Inflammatory macrophage treated with lipopolysaccharide for 4 hours (primary cell): ENCODE measurements at places on chromosomes 7 and 10.

DNA sequence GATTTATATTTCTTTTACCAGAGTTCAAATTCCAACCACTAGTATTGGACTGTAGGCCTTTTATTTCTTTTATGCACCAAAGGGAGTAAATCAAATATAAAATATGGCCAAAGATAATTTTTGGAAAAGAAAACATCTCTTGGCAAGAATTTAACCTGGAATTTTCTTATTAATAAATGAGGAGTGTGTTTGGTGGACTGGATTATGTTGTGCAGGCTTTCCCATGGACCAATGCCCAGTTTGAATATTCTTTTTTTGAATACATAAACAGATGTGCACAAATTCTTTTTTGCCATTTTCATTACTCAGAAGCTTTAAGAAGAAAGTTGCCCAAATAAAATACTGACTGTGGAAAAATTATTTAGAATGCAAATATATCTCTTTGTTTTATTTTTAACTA is 22.1 kb upstream of the PRKG1 start:
- DNase-seq = no peak

DNA sequence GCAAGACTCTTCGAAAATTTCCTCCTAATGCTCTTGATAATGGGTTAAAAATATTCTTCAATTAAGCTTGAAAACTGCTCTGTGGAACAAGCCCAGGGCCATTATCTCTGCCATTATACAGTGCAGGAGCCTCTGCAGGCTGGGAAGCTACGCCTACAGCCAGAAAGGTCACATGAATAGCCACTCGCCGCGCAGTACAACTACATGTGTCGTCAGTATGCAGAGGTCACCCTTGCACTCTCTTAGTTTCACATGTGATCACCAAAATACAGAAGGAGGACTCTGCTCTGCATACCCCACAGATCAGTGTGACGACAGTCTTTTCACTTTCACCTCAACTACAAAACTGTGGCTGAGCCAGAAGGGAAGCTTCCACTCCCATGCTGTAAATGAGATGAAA is 141.8 kb upstream of the C1QL3 start:
- DNase-seq = no peak

GRCh38 chr10:42149027-42149700 is 489.2 kb downstream of the ZNF33B start:
- DNase-seq = no peak

DNA sequence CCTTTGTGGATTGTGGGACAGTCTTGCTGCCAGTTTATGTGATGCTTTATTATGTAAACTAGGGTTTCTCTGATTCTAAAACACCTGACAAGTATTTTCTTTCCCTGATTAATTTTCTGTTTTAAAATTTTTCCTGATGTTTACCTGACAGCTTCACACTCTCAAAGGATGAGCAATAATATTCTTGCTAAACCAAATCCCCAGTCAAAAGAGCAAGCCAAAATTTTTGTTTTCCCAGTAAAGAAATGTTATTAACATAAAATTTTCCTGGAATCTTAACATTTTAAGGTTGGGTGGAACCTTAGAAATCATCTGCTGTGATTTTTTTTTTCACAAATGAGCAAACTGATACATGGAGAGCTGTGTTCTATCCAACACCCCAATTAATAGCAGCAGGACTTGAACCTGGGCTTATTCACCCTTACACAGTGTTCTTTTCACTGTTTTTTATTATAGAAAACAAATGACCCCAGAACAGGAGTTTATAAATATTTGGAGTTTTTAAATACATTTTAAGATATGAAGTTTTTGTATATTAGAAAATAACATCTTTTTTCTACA is 185.2 kb upstream of the VIPR2 start:
- DNase-seq = no peak

- DNase-seq = no peak
Measured at GRCh38 chr7:115010441-115010820, 88.5 kb downstream of the MDFIC start.

GRCh38 chr7:152341039-152341913 is 94.5 kb downstream of the KMT2C start:
- peak; percentile 71 for DNase-seq

GRCh38 chr7:132225216-132226030 is 350.8 kb downstream of the PLXNA4 start:
- no peak for DNase-seq

GRCh38 chr7:137774793-137775201 is 72.0 kb downstream of the DGKI start:
- no peak for DNase-seq

DNA sequence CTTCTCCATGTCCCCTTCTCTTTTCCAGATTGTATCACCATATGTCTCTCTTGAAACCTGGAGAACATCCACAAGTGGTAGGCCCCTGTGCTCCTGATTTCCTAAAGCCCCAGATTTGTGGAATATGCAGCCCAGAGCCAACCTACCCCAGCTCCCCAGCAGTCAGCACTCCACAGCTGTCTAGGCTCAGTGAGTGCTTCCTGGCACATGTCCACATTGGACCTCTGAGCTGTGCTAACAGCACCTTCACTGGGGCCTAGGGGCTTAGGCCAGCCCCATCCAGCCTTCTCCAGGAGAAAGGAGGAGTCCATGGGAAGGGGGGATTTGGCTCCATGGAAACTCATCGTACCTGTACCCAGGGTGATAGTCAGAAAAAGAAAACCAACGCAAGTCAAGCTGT is 192.7 kb downstream of the FGFR2 start:
- DNase-seq = no peak

- DNase-seq = no peak
Measured at GRCh38 chr10:22244001-22244400, 26.2 kb upstream of the EBLN1 start.

GRCh38 chr10:47047127-47047504 is 135.9 kb downstream of the PTPN20 start:
- DNase-seq = no peak

DNA sequence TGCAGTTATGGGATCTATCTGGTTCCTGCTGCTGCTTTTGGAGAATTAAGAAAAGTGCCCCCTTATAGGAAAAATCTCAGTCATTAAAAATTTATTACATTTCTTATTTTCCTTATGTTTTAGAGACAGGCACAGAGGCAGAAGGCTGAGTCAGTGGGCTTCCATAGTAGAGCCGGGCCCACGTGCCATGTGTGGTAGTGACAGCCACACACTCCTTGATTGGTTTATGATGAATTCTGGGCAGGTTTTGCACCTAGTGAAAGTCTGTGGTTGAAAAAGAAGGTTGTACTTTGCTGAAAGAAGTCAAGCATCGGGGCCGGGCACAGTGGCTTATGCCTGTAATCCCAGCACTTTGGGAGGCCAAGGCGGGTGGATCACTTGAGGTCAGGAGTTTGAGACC is 109.9 kb downstream of the FANK1 start:
- no peak for DNase-seq

DNA sequence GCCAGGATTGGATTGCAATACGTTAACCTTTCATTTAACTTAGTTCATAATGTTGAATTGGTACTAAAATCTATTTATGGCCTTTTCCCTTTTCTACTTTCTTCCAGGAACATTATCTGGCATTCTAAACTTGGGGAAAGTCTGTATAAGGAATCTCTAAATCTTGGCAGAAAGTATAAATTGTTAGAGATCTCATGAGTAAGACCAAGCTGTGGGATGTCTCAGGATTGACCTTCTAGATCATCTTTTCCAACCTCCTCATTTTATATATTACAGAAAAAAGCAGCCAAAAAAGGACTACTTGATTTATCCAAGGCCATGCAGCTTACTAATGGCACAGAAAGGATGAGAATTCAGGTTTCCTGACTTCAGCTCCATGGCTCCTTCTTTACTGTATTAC is 598.3 kb downstream of the INHBA start:
- DNase-seq = no peak

DNA sequence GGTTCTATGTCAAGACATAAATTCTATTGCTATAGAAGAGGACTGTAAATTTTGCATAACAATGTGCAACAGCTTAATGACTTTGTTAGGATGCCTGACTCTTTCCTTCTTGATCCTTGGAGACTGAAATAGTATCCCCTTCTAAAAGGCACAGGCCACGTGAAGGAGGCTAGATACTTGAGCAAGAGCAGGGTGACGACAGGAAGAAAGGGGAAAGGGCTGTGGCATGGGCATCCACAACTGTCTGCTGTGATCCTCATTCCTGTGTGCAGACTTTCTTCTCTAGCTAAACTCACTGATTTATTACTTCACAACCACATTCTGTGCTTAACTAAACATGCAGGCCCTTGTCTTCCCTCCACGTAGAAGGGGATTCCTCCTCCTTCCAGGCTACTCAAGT is 1111.8 kb upstream of the C7orf33 start:
- DNase-seq = no peak

DNA sequence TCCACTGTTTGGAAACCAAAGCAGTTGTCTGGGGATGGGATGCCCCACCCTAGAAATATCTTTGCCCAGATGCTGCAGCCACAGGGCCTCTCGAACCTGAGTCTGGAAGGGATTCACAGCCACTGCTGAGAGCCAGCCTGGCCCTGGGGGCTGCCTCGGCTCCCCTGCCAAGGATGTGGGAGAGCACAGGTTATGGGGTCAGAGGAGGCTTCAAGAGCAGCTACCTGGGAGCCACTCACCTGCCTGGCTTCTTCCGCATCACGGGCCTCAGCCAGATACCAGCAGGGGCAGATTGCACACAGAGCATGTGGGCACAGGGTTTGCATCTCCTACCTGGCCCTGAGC is 5.4 kb upstream of the PWWP2B start:
- no peak for DNase-seq

DNA sequence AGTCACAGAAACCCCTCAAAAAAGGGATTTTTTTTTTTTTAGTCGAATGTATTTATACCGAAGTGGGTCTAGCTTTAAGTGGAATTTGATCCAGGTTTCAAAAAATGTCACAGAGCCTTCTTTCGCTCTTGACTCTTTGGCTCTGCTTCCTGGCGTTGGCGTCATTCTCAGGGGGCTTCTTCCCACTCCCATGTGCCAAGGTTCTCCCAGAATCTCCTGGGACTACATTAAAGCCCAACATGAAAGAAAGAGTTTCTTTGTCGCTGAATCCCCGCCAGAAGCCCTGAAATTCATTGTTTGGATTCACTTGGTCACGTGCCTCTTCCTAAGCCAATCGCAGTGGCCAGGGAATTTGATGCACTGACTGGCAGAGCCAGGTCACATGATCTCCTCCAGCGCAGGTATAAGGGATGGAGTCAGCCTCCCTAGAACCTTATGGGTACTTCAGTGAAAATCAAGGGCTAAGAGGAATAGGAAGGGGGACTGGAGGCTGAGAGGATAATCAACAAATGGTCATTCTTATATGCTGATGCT is 101.2 kb downstream of the RPS24 start:
- DNase-seq = no peak

DNA sequence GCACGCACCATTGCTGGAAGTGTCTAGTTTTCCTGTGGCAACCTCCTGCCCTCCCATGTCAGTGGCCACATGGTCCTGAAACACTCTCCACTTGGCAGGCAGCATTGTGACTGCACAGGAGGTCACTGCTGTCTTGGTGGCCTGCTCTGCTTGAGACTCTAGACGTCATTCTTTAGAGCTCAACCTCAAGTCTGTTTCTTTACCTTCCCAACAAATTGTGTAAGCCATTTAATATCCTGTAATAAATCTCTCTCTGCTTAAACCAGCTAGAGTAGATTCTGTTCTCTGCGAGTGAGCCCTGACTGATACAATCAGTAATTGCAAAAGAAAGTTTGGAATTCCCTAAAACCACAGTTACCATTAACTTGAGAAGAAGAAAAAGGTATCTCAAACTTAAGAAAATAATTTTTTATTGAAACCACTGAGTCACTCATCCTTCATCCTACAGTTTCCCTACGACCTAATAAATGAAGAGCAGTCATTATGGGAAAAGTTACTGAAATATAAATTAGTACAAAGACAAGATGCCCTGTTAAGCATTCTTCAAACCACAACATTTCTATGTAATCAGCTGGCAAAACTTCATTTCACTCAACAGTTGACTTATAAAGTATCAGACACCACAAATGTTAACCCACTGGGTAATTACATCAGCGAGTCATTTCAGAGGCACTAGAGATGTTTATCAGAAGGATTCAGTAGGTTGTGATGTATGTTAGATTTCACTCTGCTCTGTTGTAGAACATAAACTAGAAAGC is 18.0 kb downstream of the SLC25A13 start:
- DNase-seq = no peak

DNA sequence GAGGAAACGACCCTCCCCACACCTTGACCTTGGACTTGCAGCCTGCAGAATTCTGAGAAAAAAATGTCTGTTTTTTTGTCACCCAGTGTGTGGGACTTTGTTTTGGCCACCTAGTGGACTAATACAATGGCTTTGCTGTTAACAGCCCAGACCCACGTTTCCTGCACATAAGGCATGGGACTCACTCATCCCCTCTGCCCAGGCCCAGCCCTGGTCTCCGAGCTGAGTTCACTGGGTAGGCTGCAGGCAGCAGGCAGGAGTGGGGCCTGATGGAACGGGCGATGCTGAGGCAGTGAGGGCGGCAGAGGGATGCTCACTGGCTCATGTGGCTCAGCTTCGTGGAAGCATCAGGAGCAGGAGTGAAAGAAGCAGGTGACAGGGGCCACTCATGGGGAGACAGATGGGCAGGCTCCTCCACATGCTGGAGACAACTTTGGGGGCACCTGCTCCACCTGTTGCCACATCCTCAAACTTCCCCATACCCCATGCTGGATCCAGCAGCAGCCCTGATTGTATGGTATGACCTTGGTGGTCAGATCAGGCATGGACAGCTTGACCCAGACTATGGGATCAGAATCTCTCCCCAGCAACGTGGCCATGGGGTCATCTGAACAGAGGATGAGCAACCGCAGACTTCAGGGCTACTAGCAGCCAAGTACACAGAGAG is 65.8 kb upstream of the ANTXRL start:
- no peak for DNase-seq

- no peak for DNase-seq
Measured at GRCh38 chr7:72064916-72065315, 347.2 kb downstream of the CALN1 start.
